ENCODE measurements at places on chromosomes 13 and 19.

DNA sequence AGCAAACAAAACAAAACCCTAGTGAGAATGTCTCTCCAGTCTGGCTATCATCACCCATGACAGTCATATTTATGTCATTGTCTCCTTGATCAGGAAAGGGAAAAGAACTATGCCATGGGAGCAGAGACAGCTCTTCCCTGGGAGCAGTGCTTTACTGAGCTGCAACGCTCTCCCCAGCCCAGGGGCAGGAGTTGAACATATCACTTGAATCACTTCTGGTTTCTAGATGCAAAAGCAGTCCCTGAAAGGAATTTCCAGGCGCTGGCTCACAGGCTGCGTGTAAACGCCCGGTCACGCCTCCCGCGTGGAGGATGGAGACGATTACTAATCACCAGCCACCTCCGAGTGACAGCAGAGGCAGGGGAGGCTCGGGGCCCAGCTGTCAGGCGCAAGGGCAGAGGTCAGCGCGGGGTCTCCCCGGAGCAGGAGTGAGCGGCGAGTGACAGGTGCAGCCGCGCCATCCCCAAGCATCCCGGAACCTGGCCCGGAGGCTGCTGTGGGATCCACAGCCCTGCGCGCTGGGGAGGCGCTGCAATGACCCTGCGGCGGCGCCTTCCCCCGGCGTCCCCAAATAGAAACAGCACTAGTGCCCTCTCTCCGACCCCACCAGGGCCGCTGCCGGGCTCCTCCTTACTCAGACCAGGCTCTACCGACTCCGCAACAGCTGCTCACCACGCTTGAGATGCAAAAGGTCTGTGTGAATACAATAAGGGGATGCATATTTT is 23.5 kb upstream of the DCLK1 start:
- no peak for DNase-seq

DNA sequence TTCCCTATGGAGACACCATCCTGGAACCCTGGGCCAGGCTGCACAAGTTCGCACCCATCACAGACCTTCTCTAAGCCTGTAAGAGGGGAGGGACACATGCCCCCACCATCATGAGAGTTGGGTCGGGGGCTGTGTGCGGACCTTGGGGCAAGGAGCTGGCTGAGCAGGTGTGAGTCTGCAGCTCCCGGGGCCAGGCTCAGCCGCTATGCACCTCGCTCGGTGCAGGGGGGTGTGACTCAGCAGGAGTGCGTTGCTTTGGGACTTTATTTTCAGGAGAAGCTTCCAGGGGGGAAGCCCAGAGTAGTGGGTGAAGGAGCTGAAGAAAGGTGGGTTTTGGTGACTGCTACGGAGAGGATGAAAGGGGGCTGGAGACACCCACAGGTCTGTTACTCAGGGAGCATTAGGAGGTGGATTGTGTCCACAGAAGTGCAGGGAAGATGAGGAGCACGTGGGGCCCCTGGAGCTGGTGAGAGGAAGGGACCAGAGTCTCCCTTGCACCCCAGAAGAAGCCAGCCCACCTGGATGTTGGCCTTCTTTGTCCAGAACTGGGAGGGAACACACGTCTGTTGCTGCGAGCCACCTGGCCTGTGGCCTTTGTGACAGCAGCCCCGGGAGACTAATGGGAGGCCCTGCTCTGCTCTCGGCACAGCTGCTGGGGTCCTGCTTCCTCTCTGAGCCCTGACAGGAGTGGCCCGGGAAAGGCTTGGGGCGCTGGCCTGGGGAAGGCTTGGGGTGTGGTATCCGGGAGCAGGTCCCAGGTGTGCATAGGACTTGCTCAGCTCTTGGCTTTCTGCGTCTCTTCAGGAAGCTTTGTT is 162.6 kb downstream of the TEX29 start:
- no peak for DNase-seq

- no peak for DNase-seq
These were observed 56.4 kb upstream of the TPM4 start for GRCh38 chr19:16019691-16020448.

DNA sequence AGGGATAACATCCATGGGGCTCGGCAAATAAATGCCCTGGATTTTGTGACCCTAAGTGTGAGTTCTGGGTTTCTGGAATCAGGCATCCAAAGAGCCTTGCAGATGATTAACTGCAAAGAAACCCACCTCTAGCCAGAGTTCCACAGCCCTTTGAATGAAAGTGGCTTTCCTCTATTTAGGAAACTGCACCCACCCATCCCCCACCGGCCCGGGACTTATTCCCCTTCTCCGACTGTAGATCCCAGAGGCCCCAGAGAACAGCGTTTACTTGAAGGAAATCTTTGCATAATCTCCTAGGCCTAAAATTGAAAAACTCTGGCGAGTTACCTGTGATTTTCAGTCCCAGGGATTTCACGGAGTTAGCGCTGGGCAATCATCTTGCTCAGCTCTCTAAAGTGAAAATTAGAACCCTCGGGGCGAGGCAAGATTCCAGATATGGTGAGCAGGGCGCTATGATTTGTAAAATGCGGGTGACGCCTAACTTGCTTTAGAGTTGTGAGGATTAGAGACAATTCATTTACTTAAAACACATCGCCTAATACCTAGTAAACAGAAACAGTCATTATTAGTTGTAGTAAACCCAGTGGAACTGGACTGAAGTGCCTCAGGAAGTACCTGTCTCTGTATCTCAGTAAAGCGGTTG is 9.4 kb downstream of the URAD start:
- DNase-seq, result no peak

DNA sequence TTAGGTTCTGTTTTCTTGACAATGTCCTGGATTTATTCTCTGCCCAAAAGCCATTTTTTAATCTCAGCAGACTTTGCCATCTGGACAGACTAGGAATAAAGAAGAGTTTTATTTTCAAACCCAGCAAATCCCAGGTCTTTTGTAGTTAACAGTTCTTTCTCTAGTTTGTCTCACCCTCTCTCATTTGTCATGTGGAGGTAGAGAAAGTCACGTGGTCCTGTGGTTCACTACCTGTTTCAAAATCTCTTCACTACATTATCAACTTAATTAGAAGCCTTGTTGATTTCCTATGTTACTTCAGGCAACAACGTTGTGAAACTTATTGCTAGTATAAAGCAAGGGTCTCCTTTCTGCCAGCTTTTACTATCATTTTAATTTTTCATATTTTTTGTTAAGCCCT is 1222.6 kb downstream of the EFNB2 start:
- DNase-seq, result no peak

Measured in urothelium cell line (cell line).